ENCODE measurements at places on chromosomes 13 and 19. TPM values are rescaled to one million over a fixed set of nuclear protein-coding genes. Genes with fewer than 3 reads are reported as not detected.

GRCh38 chr19:34255546-34255945 is 1.2 kb downstream of the GARRE1 start:
- DNase-seq = no peak

DNA sequence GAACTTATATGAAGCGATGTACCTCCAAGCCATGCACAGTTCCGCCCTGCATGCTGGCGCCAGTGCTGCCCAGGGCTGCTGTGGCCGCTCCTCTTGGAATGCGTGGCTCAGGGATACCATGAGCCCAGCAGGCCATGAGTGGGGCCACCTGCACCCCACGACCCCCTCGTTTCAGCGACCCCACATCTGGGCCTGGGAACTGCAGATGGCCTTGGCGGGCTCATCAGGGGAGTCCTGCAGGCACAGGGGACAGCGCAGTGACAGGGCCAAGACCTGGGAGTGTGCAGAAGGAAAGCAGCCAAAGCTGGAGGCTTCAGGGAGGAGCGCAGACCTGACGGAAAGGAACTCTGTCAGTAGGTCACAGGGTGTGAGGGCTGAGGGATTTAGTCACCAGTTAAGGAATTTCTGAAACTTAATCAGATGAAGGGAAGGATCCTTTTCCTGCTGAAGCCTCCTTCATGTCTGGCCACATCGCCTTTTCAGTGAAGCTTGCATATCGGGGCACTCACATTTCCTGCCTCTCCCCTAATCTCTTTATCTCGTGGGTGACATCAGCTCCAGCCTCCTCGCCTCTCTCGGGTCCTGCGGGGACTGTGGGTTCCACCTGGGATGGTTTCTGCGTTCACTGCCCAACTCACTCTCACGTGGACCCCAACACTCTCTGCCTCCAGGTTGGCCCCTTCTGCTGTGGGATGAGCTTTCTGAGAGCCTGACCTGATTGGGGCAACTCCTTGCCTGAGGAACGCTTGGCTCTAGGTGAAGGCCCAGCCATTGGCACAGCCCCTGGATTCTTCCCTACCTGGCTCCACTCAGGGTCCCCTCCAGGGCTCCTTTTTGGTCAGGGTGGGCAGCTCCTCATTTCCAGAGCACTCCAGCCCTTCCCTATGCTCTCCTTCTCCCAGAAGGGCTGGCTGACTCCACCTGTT is 123.5 kb downstream of the CRYL1 start:
- DNase-seq = no peak

- no peak for DNase-seq
Measured at GRCh38 chr19:13768510-13768909, 4.2 kb downstream of the MRI1 start.

DNA sequence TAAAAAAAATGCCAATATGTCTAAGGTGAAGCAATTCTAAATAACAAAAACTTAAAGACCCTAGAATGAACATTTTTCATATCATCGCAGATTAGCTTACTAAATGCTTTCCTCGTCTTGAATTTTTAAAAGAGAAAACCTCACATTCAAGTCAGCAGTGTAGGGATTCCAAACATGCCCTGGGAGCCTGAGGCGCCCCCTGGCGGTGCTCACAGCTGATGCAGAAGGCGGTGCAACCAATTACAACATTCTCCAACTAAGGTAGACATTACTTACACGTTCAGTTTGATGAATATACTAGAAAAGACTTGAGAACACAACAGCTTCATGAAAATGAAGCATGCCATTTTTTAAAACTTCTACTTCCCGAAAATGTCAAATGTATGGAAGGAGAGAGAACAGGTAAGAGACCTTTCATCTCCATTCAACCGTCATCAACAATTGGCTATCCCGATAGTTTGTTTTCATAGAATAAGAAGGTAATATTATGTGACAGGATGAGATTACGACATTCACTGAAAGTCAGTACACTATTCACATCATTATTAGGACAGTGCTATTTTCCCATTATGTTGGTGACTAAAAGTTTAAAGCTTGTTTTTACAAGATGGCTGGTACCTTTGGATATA is 304.4 kb downstream of the DCLK1 start:
- no peak for DNase-seq

DNA sequence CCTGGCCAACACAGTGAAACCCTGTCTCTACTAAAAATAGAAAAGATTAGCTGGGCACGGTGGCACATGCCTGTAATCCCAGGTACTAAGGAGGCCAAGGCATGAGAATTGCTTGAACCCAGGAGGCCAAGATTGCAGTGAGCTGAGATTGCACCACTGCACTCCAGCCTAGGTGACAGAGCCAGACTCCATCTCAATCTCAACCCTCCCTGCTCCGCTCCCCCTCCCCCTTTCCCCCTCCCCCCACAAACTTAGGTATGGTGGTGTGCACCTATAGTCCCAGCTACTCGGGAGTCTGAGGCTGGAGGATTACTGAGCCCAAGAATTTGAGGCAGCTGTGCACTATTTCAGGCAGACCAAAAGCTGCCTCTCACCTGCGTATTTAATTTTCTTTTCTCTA is 21.6 kb upstream of the RNF113B start:
- DNase-seq = no peak

DNA sequence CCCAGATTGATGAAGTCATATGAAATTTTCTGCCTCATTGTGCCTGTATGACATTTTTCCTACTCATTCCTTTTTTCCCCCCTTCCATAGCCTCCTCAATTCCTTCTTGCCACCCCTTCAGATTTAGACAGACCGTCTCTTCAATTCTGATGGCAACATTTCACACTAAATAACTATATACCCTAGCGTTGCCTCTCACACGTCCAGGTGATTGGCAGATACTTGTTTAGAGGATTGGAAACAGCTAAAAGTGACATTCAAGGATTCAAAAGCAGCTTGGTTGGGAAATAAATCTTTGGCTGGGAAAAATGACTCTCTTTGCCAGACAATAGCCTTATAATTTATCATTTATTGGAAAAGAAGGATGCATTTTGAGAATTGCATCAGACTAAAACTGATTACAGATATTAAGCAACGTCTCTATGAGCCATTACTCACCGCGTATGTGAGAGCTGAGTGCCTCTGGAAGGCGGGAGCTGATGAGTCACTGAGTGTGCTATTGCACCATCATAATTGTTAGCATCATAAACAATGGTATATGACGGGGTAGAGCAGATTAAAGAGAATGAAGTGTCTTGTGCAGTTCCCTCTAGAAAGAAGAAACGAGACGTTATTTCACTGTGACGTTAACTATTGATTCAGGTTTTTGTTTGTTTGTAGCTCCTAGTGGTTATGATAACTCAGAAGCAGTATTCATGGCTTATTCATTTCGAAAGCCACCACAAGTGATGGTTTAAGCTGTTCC is 61.1 kb upstream of the FAM216B start:
- DNase-seq = no peak

GRCh38 chr13:25776722-25777121 is 275.1 kb downstream of the SHISA2 start:
- no peak for DNase-seq

DNA sequence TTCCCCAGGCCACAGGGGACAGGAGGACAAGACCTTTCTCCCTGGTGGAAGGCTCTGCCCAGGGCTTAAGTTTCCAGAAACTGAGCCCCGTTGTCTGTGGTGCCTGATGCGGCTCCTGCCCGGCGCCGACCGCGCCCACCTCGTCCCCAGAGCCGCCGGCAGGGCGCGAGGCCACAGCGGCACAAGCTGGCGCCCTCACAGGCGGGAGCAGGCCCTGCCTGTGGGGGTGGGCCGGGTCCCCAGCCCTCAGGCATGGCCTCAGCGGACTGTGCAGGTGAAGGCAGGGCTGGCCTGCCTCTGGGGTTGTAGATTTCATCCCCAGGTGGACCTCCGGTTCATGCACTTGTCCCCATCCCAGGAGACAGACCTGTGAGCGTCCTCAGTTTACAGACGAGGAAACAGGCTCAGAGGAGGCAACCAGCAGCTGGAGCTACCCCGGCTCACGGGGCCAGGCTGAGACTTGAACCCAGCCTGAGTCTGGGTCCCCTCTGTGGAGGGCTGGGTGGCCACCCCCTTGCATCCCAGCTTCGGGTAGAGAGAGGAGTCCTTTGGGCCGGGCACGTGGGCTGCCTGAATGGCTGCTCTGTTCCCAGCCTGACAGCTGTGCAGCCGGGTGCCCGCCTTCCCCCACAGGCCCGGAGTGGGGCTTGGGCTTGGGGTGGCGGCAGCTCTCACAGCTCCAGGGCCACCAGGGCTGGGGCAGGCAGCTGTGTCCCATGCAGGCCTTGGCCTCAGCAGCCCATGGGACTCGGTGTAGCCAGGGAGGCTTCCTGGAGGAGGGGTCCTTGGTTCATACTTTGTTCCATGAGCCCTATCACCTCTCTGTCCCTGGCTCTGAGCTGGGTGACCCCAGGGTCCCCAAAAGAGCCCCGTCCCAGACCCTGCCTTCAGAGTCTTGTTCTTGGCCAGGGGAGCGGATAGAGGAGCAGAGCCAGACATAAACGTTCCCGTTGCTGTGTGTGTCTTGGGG is 26.8 kb downstream of the PIAS4 start:
- DNase-seq = no peak

ZNF536 gene
- polyA plus RNA-seq = 2.8 TPM

UBAC2 gene
- polyA plus RNA-seq = 90.7 TPM

MUC16 gene
- 0.04 TPM for polyA plus RNA-seq

ZNF442 gene
- 6.1 TPM for polyA plus RNA-seq

ARHGAP33 gene
- polyA plus RNA-seq = 38.7 TPM

GRCh38 chr19:18185538-18185937 is 7.5 kb upstream of the MPV17L2 start:
- DNase-seq = no peak

DNA sequence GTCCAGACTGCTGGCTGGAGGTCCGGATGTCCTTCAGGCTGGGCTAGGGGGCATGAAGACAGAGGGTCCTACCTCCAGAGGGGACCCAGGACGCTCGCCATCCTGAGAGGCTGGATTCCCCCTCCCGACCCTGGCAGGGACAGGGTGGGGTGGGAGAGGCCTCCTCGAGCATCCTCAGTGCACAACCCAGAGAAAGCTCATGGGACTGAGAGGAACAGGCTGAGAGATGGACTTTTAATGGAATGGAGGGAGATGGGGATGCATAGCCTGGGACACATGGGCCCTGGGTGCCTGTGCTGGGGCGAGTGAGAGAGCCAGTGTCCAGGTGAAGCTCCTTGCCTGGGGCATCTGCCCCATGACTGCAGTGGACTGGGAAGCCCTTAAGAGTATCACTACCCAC is 3.1 kb downstream of the ACTL9 start:
- no peak for DNase-seq

CLIP3 gene
- 51.3 TPM for polyA plus RNA-seq

DNA sequence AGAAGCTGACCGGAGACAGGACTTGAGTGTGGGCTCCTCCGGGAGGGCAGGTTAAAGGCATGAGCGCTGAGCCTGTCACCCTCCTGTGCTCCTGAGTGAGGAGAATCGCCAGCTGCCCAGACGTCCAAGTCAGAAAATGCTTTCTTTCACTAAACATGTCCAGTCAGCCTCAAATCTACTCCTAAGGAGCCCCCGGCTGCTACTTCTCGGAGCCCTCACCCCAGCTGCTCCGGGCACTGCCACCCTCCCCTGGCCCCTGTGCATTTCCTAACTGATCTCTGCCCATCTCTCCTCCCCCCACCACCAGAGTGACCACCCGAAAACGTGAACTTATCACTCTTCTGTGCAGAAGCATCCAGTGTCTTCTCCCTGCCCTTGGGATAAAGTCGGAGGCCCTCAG is 277.5 kb upstream of the SOX1 start:
- DNase-seq = no peak

EFNA2 gene
- polyA plus RNA-seq = 3.8 TPM

DNA sequence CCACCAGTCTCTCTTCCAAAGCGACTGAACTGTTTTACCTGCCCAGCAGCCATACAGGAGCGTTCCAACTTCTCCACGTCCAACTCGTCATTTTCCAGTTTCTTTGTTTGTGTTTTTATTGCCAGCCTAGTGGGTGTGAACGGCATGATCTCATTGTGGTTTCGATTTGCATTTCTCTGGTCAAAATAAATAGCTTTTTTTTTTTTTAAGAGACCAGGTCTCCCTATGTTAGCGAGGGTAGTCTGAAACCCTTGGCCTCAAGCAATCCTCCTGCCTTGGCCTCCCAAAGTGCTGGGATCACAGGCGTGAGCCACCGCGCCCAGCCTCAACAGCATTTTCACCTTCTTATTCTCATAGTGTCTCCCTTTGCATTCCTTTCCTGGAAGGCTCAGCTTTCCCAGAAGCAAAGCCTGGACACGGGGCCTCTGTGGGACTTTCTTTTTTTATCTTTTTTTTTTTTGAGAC is 4.2 kb upstream of the JSRP1 start:
- DNase-seq = no peak

GRCh38 chr19:39082745-39083598 is 1.2 kb upstream of the ACP7 start:
- no peak for DNase-seq

DNA sequence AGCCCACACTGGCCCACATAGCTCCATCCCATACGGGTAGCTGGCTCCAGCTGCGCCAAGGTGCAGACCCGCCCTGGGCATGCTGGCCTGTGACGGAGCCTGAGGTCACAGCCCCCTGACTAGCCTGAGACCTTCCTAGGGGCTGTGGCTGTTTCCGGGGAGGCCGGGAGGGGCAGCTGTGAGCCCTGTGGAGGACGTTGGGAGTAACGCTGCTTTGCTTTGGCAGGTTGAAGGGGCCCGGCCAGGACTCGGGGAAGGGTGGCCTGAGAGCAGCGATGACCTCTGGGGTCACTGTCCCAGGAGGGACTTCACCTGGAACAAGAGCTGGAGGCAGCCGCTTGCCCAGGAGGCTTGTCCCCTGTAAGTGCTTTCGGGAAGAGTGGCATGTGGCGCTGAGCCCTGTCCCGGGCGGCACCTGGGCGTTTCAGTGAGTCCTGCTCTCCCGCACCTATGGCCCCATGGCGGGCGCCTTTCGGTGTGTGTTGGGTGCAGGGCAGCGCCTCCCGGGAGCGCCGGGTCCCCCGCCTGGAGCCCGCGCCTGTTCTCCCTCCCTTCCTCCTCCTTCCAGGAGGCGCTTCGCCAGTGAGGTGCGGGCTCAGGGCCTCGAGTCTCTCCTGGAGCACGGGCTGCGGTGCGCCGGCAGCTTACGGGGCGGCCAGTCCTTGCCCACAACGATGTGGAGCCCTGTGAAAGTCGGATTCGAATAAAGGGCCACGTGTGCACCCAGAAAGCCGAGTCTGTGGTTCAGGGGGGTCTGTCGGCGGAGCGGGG is 1.1 kb upstream of the FAM174C start:
- no peak for DNase-seq

GRCh38 chr13:29786698-29787097 is 63.7 kb downstream of the UBL3 start:
- DNase-seq = no peak

EPSTI1 gene
- 13.7 TPM for polyA plus RNA-seq

GRCh38 chr13:40981361-40981760 is 37.8 kb downstream of the ELF1 start:
- no peak for DNase-seq

GRCh38 chr19:19418555-19419260 is 13.2 kb downstream of the GATAD2A start:
- DNase-seq = no peak
